Activated T-cell treated with anti-CD3 and anti-CD28 coated beads, Interleukin-2, amount 50 U/mL, for 72 hours (primary cell): ENCODE measurements at places on chromosomes 5 and 9. TPM values are rescaled to one million over a fixed set of nuclear protein-coding genes. Genes with fewer than 3 reads are reported as not detected.

GRCh38 chr9:129803676-129804060, 684 bp downstream of the TOR1B start:
- no peak for DNase-seq

DNA sequence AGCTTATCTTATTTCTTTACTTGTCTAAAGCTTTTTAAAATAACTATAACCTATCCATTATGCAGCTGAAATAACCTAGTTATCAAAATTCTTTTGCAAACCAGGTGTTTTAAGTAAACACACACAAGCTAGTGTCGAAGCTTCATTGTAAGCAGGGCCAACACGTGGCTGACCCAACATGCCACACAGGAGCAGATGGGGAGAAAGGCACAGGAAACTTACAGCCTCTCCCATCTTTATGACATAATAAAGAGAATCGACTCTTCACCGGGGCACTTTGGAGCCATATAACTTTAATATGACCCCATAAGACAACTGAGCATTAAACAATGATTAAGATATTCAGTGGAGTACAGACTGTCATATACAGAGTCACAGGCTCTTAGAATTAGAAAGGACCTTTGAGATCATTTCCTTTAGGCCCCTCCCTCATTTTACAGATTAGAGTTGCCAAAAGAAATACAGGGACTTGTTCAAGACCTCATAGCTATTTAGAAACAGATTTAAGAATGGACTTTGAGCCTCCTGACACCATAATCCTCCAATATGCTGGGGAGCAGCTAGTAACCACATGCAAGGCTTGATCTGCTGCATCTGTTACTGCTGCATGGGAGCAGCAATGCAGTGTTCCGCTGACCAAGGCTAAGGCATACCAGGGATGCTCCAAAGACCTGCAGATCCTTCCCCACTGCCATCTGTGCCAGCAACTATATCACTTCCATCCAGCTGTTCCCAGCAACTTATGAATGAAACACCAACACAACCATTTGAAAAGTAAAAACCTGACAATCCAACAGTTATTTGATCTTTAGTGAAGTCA, 75.4 kb downstream of the RASEF start:
- DNase-seq = no peak

DNA sequence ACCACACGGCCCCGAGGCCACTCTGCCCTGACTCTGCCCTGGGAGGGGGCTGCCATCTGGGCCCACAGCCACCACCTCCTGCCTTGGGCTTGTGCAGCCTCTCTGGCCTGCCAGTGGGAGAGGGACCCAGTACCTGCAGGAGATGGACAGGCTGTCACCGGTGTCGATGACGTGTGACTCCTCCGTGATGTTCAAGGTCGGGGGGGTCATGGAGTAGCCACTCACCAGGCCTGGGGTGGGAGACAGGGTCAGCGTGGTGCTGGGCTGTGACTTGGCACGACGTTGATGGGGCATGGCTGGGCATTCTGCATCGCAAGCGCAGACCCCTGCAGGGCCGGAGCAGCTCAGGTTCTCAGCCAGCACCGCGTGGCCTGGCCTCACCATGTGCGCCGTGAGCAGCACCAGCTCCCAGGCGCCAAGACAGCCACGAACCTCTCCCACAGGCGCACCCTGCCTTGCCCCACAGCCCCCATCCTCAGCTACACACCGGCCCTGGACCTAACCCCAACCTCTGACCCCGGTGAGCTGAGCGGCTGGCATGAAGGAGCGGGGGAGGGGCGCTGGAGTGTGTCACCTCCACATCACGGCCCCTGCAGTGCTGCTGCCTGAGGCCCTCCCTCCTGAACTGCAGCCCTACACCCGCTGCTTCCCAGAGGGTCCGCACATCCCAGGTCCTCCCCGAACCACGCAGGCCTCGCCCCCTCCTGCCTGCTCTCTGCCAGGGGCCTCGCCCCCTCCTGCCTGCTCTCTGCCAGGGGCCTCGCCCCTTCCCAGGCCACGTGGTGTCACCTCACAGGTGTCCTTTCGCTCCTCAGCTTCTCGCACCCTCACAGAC, 17.6 kb downstream of the FLT4 start:
- no peak for DNase-seq

DNA sequence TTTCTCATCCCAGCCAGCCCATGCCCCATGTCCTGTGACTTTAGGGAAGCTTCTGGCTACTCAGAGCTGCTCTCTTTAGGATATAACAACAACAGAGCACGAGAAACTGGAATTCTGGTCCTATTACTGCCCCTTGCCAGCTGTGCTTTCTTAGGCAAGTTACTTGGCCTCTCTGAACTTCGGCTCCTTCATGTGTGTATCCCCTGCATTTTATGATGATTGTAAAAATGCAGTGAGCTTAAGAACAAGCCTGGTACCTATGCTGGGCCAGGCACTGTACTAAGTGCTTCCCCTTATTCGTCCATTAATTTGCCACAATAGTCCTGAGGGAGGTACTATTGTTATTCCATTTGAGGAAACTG, 54.5 kb downstream of the ABCA1 start:
- DNase-seq = no peak

DNA sequence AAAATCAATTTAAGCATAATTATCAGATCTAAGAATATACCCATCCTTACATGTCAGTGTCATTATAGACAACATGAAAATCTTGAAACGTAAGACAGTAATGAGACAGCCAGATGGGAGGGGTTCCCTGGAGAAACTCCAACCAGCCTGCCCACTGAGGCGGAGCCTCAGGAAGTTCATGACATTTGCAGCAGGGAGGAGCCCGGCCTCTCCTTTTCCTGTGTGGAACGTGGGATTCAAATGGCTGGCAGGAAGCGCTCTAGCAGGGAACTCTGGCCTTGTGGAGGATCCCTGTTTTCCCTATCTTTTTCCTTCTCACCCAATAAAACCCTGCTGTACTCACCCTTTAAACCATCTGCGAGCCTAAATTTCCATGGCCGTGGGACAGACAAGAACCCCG, 176.6 kb upstream of the KCNN2 start:
- no peak for DNase-seq

DNA sequence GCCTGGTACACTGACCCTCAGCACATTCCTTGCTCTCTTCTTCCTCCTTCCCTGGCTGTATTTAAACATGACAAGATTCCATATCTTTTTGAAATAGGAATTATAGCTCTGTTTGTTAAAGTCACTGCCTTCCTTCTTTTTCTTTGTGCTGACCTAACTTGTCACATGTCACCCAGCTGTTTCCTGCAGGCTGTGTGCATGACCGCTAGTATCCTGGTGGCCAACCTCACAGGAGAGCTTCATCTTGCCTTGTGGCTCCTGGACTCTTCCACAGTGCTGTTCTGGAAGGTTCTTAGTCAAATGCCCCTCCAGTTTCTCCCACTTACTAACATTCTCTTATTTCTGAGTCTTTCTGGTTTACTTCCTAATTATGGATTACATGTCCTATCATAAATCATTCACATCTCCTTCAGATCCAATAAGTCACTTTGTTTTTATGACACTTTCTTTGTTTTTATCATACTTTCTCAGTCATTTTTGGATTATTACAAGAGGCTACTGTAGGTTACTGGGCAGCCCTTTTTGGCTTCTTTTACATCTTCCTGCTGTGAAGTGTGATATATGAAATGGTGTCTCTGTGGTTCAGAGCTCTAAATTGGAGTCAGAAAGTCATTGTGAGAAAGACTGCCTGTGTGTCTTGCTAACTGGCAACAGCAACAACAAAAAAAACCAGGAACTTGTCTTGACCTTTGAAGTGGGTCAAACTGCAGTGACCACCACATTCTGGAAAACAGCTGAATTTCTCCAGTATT, 463.6 kb upstream of the DAP start:
- no peak for DNase-seq

DNA sequence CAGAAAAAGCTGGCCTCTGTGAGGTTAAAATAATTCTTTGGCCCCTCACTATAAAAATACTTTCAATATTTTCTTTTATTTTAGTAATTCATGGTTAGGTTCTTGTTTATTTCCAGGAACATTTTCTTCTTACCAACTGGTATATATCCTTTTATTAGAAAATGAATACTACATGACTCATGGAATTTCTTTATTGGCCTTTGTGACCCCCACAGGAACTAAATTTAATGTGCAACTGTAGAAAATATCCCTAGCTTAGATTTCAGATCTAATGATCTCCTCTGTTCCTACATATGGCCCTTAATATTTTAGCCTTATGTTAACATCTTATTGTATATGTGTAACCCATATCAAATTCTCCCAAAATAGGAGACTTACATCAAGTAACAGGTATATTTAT, 429.9 kb downstream of the NR2F1-AS1 start:
- DNase-seq = no peak

GRCh38 chr9:19533373-19533772, 124.6 kb downstream of the ACER2 start:
- no peak for DNase-seq

DNA sequence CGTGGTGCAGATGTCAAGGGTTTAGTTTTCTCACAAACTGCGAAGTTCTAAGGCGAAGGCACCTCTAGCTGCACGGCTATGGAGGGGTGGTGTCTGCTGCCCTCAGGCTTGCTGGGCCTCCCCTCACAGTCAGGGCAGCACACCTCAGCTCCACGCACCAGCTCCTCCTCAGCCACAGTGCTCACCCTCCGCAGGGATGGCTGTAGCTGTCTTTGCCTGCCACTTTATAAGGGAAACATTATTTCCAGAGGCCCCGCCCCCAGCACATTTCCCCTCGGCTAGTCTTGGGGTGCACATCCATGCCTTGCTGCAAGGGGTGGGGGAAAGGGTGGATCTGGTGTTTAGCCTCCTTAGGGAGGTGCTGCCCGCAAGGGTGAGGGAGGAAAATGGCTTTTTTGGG, 154.6 kb downstream of the TRIO start:
- no peak for DNase-seq

DNA sequence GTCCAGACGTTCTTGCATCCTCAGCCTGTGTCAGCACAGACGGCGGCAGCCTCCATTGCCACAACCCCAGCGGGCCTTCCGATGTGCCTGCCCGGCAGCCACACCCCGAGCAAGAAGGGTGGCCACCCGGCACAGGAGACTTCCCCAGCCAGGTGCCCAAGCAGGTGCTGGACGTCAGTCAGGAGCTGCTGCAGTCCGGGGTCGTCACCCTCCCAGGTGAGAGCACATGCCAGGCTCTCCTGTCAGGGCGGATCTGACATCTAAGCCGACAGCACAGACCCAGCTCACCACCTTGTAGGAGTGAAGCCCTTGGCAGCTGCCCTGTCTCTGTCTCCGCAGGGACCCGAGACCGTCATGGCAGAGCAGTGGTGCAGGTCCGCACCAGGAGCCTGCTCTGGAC, 48.3 kb upstream of the LRRC14B start:
- DNase-seq = no peak

- no peak for DNase-seq
Observed at GRCh38 chr5:28707706-28708105, 1669.3 kb upstream of the CDH9 start.

DNA sequence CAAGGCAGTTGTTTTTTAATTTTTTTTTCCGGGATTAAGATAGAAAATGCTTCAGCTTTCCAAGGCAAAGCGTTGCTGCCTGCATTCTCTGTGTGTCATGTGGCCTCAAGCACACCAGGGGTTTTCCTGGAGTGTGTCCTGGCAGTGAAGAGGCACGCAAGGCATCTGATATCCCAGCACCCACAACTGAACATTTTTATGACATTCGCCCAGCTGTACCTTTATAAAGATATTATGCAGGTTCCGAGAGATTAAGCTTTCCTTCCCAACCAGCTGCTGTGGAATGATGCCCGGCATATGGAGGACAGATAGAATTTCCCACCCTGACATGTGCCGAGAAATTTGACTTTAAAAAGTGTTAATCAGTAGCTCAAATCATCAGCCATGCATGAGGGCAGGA, 205.6 kb downstream of the GADD45G start:
- no peak for DNase-seq

DNA sequence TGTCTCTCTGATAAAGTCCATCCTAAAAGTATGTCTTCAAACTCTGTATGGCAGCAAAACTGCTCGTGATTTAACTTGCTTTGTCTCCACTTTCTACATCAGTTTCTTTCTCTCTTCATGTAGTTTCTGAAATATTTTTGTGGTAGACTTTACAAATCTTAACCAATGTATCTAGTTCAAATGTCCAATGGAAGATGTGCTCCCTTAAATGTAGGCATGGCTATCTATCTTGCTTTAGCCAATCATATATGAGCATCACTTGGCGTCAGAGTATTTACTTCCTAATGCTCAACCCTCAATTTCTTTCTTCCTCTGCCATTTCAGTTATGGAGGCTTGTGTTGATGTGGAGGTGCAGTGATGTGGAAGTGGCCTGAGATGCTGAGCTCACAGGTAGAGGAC, 206.1 kb upstream of the ZNF608 start:
- no peak for DNase-seq

GRCh38 chr5:50717651-50718050, 51.2 kb downstream of the PARP8 start:
- no peak for DNase-seq

GRCh38 chr9:125484350-125485282, 222.4 kb downstream of the MAPKAP1 start:
- no peak for DNase-seq

- no peak for DNase-seq
Observed at GRCh38 chr9:36078051-36078450, 41.3 kb downstream of the RECK start.

DNA sequence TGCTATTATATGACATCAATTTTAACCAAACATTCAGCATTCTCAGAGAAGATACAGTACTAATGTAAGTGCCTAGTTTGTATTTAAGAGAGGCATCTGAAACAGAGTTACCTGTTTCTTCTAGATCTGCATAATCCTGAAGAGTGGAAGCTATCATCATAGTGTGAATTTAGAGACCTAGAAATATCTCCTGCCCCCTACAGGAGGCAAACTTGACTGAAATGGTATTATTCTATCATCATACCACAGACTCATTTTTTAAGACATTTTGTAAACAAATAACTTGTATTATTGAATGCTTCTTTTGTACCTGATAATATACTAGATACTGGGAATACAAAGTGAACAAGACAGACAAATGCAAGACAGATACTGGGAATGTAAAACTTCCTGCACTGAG, 216.8 kb upstream of the RPS23 start:
- DNase-seq = no peak

GRCh38 chr5:12073426-12073825, 169.2 kb upstream of the CTNND2 start:
- DNase-seq = no peak

GRCh38 chr5:150130493-150130922, 25.1 kb downstream of the PDGFRB start:
- no peak for DNase-seq

- peak; percentile 7 for DNase-seq
Observed at GRCh38 chr5:116573702-116574366, 789 bp downstream of the SEMA6A start.

GRCh38 chr5:34564710-34565235, 91.4 kb upstream of the RAI14 start:
- no peak for DNase-seq

Gene SPATA31D4
- not detected for total RNA-seq

Gene FTMT
- total RNA-seq = not detected

Gene FAM174A
- total RNA-seq = 7.8 TPM

Gene AK8
- total RNA-seq = 0.24 TPM

Gene IL33
- not detected for total RNA-seq

Gene SPINK6
- total RNA-seq = not detected

Gene PDE8B
- 0.07 TPM for total RNA-seq

Gene POU5F2
- 0.93 TPM for total RNA-seq

Gene ACER2
- total RNA-seq = 2.4 TPM

Gene CPEB4
- 19.0 TPM for total RNA-seq

Gene PSAT1
- total RNA-seq = 242 TPM

Gene NUTM2G
- not detected for total RNA-seq

Gene HTR4
- total RNA-seq = not detected
